CD4-positive, CD25-positive, alpha-beta regulatory T cell (primary cell): ENCODE measurements at places on chromosomes 3 and 15.

DNA sequence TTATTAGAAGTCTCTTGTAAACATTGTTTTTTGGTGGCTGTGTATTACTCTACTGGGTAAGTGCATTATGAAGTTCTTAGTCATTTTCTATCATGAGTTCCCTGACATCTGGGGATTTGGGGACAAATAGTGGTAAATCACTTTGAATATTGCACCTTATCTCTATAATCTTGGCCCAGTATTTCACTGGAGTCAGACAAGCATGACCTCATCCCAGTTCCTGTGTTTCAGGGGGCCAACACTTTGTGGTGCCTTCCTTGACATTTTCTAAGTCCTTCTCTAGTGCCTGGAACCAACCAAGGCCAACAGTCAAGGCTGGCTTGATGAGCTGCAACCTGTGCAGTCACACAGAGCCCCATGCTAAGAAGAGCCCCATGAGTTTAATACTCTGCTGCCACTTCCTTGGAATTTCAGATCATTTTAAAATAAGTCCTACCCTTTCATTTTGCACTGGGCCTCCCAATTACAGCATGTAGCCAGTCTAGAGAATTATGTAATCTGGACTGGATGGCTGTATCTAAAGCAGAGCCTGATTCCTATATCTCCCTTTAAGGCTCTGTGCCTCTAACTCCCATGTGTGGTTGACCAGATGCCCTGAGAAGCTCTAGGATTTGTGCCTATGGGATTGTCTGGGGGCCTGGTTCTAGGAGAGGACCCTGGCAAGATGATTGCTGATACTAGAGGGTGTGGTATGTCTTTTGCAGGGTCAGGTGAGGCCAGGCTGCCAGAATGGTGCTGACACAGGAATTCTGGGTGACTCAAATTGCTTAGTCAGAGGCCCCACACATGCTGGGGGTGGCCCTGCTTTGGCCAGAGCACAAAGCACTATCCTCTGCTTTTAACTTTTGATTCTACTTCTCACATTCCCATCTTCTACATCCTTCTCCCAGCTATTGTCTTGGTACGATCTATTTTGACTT lies 319.6 kb upstream of the TBC1D5 start:
- no peak for DNase-seq

- no peak for DNase-seq
These were observed 17.6 kb downstream of the TRIM42 start for GRCh38 chr3:140695361-140696061.

DNA sequence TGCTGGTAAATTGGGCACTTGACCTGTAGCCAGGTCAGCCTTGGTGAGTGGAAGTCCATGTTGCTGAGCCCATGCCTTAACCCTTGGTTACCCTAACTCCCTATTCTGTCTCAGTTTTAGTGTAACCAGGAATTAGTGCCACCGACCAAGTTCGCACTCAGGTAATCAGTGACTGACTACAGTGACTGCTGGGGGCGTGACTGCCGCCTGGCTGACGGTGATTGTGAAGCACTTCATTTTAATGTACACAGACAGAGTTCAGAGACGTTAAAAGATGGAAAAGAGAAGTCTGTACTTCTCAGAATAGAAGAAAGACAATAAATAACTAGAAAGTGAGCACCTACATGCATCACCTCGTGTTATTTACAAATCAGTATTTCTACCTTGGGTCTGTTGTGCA lies 17.3 kb downstream of the CFAP161 start:
- no peak for DNase-seq

DNA sequence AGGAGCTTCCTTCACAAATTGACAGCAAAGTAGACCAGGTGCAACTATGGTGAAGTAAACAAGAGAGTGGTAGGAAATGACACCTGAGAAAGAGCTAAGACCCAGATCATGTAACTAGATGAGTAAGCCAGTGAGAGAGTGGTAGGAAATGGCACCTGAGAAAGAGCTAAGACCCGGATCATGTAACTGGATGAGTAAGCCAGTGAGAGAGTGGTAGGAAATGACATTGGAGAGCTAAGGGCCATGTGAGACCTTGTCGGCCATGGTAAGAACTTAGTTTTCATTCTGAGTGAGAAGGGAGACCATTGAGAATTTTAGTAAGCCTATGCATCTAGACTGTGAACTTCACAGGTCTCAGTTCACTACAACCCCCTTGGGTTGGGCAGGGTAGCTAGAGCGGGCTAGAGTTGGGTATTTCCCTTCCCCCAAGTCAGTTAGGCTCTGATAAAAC lies 5.4 kb upstream of the SENP7 start:
- peak; percentile 29 for DNase-seq

DNA sequence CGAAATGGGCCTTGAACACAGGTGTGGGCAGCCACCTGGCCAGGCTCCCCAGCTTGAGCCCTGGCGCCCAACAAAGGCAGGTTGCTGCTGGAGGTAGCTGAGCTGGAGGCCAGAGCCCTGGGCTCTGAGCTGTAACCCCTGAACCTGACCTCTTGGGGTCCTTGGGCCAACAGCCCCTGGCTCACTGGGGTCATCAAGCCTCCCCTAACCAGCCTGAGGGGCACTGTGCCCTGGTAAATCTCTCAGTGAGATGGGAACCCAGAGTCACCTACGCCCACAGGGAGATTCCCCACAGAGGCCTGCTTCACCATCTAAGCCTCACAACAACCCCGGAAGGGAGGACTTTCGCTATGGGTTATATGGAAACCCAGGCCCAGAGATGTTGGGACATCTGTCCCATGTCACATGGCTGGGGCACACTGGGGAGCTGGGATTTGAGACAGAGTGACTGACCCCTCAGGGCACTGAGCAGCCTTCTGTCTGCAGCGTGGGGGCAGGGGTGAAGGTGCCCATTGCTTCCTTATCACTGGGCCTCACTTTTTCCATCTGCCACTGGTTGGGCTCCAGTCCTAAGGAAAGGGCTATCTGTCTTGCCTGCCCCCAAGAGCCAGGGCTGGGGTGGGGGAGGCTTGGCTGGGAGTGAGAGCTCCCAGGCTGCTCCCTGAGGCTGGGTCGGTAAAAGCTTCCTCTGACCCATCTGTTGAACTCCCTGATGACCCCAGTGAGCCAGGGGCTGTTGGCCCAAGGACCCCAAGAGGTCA lies 59.1 kb downstream of the IQSEC1 start:
- DNase-seq: no peak

DNA sequence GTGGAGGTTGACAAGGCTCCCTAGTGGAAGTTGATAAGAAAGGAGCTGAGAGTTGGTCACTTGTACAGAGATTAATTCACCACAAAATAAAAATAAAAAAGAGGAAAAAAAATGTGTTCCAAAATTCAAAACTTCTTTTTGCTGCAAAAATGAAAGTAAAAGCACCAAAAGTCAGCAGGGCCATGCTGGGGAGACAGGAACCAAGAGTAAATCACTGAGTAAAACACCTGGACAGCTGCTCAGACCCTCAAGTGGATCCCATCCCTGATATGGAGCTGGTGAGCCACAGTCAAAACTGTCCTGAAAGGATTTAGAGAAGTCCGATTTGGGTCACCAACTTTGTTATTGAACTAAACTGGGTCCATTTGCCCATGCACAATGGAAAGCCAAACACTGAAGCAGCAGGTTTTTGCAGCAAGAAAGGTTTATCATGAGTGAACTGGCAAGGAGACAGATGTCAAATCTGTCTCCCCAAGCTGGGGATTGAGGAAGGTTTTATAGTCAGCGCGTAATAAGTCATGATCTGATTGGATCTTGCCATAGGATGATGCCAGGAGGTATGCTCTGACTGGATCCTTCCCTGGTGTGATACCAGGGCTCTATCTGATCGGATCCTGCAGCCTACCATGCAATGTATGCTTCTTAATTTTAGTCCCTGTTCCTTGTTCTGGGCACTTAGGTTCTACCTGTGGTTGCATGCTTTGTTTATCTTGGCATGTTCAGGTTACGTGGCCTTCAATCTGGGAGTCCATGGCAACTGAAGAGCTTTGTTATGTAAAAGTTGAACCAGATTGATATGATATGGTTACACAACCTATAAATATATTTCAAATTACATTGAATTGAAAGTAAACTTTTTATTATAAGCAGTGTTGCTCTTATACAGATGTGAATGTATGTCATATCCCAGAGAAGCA lies 313.2 kb downstream of the POLQ start:
- no peak for DNase-seq

DNA sequence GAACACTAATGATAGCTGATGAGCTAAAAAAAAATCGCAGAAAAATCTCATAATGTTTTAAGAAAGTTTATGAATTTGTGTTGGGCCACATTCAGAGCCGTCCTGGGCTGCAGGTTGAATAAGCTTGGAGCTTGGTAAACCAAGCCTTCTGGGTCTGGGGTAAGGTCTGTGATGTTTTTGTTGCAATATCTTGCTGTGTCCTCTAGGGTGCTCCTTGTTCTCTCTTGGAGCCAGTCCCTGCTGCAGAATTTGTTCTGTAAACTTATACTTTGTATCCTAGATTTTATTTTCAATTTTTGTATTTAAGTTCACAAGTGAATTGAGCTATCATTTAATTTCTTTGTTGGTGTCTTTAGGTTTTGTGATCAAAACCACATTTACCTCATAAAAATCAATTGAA lies 143.7 kb downstream of the NR1D2 start:
- no peak for DNase-seq

- no peak for DNase-seq
These were observed 70.7 kb downstream of the APBA2 start for GRCh38 chr15:28956491-28956890.

DNA sequence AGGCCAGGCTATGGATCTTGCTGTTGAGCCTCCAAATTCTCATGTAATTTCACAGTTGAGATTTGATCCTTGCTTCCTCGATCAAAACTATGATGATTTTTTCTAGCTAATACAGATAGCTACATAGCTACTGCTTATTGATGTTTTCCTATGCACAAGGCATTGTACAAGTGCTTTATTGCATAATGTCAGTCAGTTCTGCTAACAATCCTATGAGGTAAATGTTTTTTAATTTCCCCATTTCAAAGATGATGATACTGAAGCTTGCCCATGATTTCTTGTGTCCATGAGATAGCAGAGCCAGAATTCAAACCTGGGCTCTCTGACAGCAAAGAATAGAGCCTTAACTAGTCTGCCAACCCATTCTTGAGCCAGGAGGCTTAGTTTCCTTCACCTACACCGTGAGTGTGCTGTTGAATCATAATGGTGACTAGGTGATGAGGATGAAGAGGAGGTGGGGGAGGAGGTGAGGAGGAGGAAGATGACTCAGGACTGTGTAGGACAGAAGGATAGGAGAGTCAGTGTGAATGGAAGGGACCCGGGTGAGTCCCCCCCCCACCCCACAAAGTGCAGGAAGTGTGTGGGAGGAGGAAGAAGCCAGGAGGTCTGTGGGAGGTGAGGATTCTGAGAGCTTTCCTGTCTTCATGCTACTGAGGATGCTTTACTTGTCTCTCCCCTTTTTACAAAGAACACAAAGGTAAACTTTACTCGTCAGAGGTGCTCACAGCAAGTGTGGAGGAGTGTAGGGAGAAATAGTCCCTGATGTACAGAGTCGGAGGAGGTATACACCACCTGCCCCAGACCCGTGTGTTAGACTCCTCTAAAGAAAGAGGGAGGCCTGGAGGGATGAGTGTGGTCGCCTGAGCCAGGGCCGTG lies 3.6 kb downstream of the TAGLN3 start:
- no peak for DNase-seq

- peak; percentile 69 for DNase-seq
These were observed 1.1 kb downstream of the EDEM1 start for GRCh38 chr3:5188419-5189221.

DNA sequence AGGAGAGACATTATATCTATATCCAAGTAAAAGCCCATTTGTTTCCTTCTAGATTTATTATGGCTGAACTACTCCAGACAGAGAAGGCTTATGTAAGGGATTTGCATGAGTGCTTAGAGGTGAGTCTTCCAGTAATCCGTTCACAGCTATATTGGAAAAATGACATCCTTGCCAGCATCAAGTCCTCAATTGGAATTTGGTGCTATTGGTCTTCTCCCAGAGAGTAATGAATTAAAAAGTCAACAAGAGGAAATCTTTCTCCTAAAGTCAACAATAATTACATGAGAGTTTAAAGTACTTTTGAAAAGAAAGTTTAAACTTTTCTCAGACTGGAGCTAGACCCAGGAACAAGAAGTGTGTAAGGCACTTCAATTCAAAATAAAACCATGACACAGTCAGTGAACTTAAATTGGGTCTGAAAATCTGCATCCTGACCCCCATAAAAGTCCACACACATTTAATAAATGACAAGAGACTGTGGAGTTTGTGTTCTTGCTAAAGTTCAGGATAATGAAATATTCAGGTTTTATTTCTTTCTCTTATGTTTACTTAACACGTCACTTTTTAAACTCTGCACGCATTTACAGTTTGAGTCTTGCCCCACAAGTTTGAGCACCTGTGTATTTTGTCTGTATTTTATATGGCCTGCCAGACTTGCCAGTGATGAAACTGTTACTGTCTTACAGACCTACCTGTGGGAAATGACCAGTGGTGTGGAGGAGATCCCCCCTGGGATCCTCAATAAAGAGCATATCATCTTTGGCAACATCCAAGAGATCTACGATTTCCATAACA lies 268.2 kb upstream of the UMPS start:
- no peak for DNase-seq

GRCh38 chr3:144003051-144003450 lies 31.4 kb downstream of the DIPK2A start:
- DNase-seq: no peak
